BJ (cell line): ENCODE measurements at places on chromosomes 13 and 19.
A peak's percentile ranks its signal among the peaks of the same experiment; 100 is the strongest.

DNA sequence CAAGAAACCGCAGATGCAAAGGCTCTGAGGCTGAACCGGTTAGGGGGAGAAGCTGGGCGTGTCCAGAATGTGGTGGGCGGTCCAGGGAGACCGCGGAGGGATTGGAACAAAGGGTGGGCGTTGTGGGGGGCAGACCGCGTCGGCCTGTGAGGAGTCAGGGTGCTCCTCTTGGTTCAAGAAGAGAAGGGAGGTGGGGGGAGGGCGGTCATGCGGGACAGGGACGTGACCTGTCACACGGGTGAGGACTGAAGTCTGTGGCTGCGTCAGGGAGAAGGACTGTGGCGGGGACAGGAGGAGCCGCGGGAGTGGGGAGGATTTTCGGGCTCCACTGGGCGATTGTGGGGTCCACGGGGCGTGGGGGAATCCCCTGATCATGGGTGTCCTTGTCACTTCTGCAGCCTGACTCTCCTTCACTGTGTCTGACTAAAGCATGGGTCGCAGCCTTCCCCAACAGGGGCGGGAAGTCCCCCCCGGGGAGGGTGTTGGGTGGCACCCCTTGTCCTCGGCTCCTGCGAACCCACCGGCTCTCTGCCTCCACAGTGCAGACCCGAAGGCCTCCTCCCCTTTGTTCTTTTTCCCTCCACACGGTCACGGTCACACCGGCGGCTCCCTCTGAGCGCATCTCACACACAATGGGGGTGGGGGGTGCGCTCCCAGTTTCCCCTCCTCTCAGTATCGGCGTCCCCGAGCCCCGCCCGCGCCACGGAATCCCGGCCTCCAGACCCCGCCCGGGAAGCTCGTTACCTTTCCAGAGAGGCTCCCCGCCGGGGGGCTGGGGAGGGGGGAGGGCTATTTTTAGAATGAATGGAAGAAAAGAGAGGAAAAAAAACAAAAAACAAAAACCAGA is 16.4 kb upstream of the KCNN1 start:
- DNase-seq: no peak

DNA sequence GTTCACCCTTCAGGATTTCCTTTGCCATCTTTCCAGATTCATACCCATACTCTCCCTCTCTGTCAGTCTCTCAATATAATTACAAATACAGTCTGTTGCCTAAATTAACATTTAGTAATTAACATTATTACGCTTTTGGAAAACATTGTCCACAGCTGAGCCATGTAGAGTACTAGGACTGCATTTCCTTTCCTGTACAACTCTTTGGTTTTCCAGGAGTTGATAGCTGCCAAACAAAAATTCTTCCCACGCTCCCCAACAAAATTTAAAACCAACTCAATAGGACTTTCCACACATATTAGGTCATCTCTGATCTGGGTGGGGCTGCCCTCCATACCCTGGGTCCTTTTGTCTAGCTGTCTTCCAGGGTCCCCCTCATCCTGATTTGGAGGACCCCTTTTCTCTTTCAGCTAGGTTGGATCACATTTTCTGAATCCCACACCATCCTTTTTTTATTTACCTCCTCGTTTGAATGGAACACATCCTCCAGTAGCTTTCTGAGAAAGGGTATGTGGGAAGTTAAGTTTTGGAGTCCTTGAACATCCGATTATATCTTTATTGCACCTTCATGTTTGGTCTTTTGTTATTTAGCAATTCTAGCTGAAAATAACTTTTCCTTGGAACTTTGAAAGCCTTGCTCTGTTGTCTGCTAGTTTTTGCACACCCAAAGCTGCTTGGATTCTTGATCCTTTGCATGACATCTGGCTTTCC is 17.7 kb downstream of the ONECUT3 start:
- no peak for DNase-seq

GRCh38 chr19:43901395-43902390 is 33.4 kb downstream of the ZNF45 start:
- peak; percentile 52 for DNase-seq

DNA sequence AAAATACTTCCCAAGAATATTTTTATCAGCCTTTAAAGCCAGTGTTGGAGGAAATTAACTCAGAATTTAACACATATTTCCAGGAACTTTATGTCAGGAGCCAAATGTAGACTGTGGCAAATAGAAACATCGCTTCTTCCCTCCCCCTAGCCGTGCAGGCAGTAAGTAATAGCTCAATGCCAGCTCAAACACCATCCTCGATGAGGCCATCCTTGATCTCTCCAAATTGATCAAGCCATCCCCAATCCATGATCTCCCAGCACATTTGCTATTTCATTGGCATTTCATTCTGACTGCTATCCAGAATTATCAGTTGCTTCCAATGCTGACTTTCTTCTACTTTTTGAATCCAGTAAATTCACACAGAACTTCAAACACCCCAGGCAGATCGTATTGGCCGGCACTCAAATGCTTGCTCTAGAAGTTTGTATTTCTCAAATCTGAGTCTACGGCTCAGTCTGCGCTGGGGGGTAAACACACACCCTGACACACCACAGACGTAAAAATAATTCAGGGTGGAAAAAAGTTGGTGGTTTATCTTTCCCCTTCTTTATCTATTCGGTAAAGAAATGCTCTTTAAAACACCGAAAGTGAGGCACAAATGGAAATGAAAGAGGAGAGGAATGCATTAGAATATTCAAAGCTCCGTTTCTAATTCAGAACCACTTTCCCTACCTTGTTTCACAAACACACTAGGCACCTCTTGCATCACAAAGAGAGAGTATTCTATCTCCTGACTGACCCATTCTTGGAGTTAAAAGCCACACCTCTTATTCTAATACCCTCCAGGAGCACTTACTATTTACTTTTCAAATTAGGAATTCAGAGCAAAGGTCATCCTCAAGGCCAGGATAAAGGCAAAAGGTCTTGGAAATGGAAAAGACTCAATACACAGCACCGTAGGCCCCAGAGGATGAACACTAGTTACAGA is 991 bp downstream of the OBI1 start:
- no peak for DNase-seq

GRCh38 chr19:50820086-50820485 is 3.5 kb downstream of the KLK1 start:
- no peak for DNase-seq

DNA sequence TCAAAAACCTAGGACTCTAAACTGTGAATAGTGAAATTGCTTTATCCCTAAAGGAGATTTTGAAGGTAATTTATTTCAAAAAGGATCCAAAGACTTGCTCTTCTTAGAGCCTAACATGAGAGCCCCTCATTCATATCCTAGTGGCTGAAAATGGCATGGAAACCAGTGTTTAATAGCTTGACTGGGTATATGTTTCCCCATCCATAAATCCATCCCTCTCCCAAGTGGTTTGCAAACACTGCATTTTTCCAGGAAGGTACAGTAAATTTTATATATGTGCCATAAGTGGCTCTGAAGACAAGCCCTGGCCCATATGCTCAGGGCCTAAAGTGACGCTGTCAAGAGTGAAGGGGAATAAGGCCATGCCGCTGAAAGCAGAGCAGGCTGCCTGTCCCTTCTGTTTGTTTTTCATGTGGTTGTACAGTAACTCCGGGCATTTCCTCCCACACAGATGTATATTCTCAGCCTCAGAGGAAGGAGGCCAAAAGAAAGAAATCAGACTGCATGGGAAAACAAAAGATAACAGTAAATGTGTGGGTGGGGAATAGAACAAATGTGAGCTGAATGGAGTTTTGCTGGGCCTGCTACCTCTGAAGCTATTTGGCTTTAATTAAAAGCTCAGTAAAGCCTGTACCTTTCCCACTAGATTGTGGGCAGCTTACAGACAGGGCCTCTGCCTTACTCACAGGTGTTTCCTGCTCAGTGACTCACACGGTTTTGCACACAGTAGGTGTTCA is 181.9 kb downstream of the PCDH9 start:
- DNase-seq: peak; percentile 15

DNA sequence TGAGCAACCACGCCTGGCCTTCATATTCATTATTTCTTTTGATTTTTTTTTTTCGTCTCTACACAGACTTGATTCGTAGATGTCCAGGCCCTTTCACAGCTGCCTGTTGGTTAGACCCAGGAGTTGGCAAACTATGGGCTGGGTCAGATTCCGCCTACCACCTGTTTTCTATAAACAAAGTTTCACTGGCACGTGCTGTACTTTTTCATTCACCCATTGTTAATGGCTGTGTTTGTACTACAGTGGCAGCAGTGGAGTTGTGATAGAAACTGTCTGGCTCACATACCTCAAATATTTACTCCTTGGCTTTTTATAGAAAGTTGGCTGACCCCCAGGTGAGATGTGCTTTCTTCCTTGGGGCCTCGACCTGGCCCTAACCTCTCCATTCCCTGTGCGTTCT is 72.9 kb upstream of the TEX29 start:
- DNase-seq: no peak

GRCh38 chr13:88429862-88430261 is 758.7 kb downstream of the SLITRK5 start:
- DNase-seq: no peak

- DNase-seq: no peak
Measured at GRCh38 chr13:37069597-37070103, 10.2 kb upstream of the SUPT20H start.

DNA sequence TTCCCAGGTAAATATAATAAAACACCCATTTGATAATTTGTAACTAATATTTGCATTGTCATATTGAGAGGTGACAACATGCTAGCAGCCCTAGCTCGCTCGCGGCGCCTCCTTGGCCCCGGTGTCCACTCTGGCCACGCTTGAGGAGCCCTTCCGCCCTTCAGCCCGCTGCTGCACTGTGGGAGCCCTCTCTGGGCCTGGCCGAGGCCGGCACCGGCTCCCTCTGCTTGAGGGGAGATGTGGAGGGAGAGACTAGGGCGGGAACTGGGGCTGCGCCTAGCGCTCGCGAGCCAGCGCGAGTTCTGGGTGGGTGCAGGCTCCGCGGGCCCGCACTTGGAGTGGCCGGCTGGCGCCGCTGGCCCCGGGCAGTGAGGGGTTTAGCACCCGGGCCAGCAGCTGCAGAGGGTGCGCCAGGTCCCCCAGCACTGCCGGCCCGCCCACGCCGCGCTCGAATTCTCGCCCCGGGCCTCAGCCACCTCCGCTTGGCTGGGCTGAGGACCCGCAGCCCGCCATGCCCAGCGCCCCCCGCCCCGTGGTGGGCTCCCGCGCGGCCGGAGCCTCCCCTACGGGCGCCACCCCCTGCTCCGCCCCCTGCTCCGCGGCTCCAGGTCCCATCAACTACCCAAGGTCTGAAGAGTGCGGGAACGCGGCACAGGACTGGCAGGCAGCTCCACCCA is 594.4 kb downstream of the SLITRK6 start:
- DNase-seq: no peak

DNA sequence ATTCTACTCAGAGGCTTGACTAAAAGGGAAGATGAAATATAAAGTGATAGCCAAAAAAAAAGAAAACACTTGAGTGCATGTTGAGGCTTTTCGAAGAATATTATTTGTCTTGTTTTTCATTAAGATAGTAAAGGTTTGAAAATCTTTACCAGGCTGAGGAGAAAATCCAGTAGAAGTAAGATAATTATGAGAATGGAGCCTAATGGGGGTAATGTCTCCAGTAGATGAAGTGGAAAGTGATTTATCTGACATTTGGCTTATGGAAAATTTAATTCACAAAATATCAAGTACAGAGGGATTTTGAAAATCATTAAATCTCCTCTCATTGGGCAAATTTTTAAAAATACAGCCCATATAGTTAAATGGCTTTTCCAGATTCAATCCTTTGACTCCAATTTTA is 274.9 kb downstream of the SPRY2 start:
- DNase-seq: no peak

- DNase-seq: no peak
Measured at GRCh38 chr13:76499891-76500290, 386.3 kb downstream of the KCTD12 start.
